Suppressor macrophage treated with lipopolysaccharide for 1 hour (primary cell): ENCODE measurements at places on chromosomes 5 and 9.

GRCh38 chr5:150630016-150630415 is 10.4 kb upstream of the SYNPO start:
- no peak for DNase-seq

DNA sequence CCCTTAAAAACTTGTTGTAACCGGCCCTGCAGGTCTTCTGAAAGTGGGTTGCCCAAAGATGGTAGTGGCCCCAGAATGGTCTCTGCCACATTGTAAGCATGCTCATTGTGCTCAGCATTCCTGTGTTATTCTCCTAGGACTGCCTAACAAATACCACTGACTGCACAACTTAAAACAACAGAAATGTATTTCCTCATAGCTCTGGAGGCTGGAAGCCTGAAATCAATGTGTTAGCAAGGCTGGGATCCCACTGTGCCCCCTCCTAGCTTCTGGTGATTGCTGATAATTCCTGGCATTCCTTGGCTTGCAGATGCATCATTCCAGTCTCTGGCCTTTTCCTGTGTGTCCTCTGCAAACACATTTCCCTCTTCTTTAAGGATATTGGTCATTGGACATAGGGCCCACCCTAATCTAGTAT is 3.4 kb upstream of the GCNT4 start:
- no peak for DNase-seq

- no peak for DNase-seq
Observed at GRCh38 chr5:128412145-128412930, 125.7 kb downstream of the FBN2 start.

GRCh38 chr9:128340691-128341434 is 536 bp downstream of the SLC27A4 start:
- no peak for DNase-seq

DNA sequence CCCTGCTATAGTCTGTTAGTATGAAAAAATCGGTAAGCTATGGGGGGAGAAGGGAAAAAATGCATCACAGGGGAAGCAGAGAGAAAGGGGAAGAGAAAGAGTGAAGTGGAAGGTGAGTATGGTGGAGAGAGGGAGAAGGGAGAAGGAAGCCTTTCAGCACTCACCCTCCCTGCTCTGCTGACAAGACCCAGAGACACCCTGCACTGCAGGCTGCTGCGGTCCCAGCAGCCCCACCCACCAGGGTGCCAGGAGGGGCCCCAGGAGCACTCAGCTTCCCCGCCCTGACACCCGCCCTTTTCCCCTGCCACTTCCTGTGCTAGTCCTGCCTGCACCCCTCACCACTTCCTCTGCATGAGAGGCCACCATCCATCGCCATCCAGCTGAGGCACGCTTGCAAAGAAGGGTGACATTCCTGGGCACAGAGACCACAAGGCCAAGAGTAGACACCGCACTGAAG is 12.7 kb downstream of the STK10 start:
- peak; percentile 53 for DNase-seq
